ENCODE measurements at places on chromosomes 7 and 10.

- DNase-seq = no peak
These were observed 141.8 kb downstream of the C7orf25 start for GRCh38 chr7:42770114-42770513.

DNA sequence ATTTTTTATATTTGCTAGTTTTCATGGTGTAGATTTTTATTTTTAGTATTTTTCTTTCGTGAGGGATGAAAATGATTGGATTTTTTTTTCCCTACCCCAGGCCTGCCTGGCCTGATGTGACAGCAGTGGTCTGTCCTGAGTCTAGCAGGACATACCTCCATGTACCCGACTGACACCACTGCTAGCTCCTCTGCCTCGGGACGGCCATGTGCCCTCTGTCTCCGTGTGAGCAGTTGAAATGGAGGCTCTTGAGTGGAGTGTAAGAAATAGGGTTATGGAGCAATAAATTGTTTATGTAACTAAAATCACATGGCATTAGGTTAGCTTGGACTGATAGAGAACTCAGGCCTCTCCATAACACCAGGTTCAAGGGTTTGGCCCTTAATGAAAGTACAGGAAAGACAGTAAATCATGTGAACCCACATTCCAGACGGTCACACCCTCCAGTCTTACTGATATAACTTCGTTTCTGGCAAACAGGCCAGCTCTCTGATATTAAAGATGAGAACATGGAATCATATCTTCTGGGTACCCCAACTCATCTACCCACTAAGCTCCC is 734.1 kb downstream of the KCNMA1 start:
- no peak for DNase-seq

GRCh38 chr10:48993627-48994026 is 54.0 kb upstream of the LRRC18 start:
- no peak for DNase-seq

- no peak for DNase-seq
These were observed 170.4 kb downstream of the MAGI2 start for GRCh38 chr7:79282882-79283602.

All from ovary (tissue), 10 donors.